NCI-H1105 treated with DMSO at 0.1 percent for 48 hours (cell line): ENCODE measurements at places on chromosomes 4 and X.

DNA sequence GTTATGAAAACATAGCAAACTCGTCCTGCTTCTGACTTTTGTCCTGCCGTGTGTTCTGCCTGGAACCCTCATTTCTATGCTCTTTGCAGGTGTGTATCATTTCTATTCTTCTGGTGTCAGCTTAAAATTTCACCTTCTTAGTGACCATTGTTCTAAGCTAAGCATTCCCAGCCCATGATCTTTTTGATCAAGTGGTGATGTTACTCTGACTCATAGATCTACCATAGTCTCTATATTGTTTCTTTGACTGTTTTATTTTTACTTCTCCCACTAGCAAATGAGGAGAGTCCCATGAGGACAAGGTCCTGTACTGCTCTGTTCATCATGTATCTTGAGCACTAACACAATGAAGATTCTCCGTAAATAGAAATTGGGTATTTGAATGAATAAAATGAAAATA, 14.1 kb upstream of the CXCL6 start:
- no peak for DNase-seq

DNA sequence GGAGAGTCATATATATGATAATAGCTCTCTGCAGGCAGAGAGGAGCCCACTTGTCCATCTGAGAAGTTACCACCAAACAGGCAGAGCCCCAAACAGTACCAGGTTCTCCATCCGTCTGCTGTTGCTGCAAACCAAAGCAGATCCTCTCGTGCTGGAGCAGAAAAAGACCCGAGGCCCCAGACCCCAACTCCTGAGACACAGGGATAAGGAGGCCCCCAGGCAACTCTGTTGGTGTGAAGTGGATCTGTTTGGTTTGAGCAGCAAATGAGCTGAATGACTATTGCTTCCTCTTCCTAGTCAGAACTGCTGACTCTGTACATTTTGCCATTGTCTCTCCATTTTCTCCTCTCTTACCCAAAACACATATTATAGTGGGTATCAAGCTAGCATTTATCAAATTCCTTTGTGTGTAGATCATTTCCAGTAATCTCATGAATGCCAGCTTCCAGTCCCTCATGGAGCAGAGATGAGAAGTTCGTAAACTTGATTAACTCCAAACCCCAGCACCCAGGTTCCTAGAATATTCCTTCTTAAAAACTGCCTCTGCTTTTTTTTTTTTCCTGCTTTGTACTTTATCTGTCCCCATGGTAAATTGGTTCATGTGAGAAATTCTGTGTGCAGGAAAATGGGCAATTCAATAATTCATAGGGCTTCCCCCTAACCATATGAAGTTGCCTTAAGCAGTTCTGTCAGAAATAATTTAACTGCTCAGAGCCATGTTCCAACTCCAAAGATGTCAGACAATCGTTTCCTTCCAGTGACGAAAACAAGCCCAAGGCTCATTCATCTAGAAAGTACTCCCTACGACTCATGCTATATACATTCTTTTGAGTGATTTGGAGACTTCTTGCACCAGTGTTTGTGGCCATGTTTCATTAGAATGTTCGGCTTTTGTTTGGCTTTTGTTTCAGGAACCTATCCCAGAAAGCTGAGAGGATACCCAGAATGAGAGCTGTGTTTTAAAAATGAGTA, 98.6 kb upstream of the ATXN3L start:
- no peak for DNase-seq

DNA sequence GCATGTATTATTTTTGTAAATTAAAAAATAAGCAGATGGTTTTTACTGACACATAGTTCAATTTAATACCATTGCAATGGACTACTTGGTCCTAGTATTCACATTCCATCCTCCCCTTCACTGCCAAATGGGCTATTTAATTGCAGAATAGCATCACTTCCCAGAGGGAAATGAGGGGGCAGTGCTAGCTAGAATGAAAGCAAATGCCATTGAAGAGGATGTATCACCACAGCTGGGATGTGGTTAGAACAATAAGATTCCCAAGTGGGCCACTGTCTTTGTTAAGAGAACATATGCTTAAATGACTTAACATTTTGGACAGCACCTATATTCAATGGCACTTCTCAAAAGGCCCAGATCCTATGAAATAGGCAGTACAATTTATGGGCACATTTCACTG, 224.7 kb downstream of the RBMX2 start:
- no peak for DNase-seq

GRCh38 chr4:183337349-183337748, 15.1 kb upstream of the CLDN24 start:
- no peak for DNase-seq

DNA sequence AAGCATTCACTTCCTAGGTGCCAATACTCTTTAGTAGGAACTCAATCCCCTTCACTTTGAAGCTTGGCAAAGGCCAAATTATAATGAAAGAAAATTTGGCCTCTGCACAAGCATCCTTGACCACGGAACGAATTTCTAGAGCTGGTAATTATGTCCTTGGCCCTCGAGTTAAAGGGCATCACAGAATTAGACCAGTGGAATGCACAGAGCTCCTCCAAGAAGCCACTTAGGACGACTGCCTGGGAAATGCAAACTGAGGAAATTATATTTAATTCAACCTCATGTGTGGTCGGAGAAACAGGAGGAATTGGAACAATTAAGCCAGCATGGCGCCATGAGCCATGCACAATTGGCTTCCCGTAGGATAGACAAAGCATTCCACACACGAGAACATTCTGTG, 59.3 kb downstream of the NLGN4X start:
- no peak for DNase-seq

- no peak for DNase-seq
Observed at GRCh38 chr4:8699479-8700145, 107.0 kb downstream of the CPZ start.
